ENCODE measurements at places on chromosomes 7 and 10.

DNA sequence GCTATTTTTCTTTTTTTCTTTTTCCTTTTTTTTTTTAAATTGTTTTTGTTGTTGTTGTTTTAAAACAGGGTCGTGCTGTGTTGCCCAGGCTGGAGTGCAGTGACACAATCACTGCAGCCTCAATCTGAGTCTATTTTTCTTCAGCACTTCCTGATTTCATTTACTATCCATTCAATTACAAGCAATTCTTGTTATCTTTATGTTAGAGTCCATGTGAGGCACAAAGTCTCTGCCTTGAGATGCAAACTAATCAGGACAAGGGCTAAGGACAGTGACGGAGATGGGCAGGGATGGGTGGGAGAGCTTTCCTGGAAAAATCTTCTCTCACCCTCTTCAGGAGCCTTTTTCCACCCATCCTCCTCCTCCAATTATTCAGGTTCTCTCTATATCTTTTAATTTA is 157.3 kb upstream of the AUTS2 start:
- DNase-seq = no peak

- DNase-seq = no peak
Observed at GRCh38 chr7:64098-64915, 128.1 kb upstream of the FAM20C start.

- DNase-seq = no peak
Observed at GRCh38 chr10:26057466-26057865, 123.4 kb downstream of the MYO3A start.

GRCh38 chr10:84398696-84399095 is 70.3 kb downstream of the CCSER2 start:
- DNase-seq = no peak

- DNase-seq = no peak
Observed at GRCh38 chr10:78533776-78534175, 500.1 kb downstream of the RPS24 start.

DNA sequence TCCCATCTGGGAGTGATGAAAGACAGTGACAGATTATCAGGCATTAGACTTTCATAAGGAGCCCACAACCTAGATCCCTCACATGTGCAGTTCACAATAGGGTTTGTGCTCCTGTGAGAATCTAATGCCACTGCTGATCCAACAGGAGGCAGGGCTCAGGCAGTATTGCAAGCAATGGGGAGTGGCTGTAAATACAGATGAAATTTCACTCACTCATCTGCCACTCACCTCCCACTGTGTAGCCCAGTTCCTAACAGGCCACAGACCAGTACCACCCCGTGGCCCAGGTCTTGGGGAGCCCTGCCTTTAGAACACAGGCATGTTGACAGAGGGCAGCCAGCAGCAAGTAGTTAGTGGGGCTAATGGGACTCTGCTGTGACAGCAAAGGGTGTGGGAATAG is 137.3 kb upstream of the NANOS1 start:
- DNase-seq = no peak

GRCh38 chr10:51629934-51630639 is 69.3 kb downstream of the CSTF2T start:
- DNase-seq = no peak

DNA sequence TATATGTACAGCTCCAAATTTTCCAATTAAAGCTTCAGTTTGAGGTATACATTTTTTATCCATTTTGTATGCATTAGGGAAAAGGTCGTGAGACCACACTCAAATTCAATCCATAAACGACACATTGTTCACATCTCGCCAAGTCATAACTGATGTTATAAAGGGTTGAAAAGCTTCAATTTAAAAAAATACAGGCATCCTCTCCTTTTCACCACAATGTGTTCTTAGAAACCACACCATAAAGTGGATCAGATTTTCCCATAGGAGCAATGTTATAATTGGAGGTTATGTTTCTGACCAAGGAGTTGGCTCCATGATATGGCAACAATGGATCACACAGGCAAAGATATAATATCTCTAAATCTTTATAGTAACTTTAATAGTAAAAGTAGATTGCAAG is 663.6 kb downstream of the PARD3 start:
- no peak for DNase-seq

GRCh38 chr7:67854221-67855178 is 857.9 kb downstream of the TYW1 start:
- DNase-seq = no peak

DNA sequence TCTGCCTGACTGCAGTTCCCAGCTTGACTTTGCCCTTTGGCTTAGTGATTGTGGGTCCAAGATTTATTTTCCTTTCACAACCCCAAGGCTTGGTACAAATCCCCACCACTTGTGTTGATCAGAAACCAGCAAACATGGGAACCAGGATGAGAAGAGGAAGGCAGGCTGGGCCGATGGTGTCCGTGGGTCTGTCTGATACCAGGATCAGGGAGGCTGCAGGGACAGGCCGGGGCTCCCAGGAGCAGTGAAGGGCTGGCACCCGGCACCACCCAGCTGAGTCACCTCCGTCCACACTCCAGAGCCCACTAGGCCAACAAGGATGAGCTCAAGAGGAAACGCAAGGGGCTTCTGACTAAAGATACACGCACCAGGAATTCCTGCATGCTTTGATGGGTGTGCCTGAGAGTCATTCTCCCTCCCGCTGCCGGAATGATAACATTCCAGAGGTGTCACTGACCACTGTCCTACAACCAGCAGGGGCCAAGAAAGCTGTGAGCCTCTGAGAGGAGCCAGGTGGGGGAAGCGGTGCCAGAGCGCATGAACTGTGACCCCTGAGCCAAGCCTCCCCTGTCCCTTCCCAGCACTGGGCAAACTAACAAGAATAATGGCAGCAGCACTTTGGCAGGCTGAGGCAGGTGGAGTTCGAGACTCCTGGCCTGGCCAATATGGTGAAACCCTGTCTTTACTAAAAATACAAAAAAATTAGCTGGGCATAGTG is 29.2 kb upstream of the PROSER2 start:
- DNase-seq = no peak

GRCh38 chr7:121871188-121871587 is 1.8 kb upstream of the PTPRZ1 start:
- DNase-seq = no peak

DNA sequence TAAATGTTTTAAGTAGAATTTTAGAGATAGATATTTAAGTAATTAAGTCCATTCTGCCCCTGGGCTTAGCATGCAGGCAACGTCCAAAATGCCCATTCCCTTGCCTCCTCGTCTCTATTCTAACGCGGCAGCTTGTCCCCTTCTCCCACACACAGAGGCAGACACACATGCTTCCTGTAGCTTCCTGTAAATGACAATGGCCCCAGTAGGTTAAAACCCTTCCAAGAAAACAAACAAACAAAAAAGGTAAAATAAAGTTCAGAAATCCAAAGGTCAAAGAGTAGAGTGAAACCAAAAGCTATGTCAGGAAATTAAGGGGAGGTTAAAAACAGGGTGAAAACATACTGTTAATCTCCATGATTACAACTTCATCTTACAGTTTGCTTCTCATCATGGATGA is 857.6 kb downstream of the GATA3 start:
- no peak for DNase-seq

DNA sequence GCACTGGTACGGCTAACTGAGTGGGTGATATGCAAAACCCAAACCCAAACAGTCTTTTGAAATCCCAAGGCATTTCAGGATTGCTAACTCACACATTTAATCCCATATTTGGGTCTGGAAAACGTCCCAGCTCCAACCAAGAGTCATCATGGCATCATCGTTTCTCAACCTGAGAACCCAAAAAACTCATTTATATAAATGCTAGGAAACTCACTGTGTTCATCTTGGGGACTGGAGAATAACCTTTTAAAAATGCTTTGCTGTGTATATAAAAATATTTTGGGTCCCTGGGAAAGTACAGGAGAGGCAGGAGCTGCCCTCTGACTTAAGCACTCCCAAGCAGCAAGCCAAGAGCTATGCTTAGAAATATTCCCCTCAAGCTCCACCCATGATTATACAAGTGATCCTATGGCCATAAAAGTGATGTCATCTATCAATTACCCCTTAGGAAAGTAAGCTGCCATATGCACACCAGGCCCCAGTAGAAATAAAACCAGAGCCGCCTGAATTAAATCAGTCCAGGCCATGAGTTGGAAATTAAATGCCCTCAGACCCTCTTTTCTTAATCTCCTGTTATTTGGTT is 352.1 kb downstream of the FRMD4A start:
- DNase-seq = no peak

DNA sequence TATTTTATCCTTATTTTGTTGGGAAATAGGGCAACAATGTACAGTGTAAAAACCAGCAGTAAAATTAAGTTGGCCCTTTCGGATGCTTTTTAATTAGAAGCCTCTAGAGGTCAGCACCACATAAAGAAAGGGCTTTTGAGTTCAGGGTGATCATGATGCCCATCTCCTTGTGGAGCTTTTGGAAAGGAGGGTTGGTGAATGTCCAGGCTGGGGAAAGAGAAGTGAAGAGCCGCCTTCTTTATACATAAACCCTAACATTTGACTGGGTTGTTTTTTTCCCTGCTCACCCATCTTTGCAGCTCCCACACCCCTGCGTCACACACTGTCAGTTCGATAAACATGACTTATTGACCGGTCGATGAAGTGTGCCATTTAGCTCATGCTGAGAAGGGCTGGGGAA is 29.8 kb downstream of the MTURN start:
- DNase-seq = no peak

GRCh38 chr10:15712883-15713282 is 6.8 kb downstream of the ITGA8 start:
- DNase-seq = no peak

- DNase-seq = no peak
Observed at GRCh38 chr7:158539711-158540146, 47.9 kb downstream of the PTPRN2 start.

- no peak for DNase-seq
Observed at GRCh38 chr7:142100634-142101033, 10.9 kb upstream of the MGAM2 start.

GRCh38 chr7:94355454-94355853 is 39.2 kb upstream of the COL1A2 start:
- no peak for DNase-seq

GRCh38 chr7:514651-515598 is 4.7 kb downstream of the PDGFA start:
- DNase-seq = no peak

Data from CMK (cell line).